Putamen (tissue), 1 donor: ENCODE measurements at places on chromosomes 1 and 21.

DNA sequence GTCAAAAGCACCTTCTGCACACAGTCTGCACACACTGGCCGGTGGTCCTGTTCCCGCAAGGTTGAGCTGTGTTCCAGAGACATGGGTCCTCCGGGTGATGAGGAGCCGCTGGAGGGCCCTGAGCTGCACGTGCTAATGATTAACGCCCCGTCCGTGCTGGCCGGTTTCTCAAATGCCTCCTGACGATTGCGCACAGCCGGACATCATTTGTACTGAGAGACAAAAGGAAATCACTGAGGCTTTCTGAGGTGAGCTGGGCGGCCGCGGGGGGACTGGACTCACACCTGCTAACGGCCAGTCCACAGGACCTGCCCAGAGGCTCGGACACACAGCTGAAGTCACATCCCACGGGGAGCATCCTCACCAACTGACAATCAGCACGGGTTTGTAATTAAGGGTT lies 29.2 kb downstream of the POFUT2 start:
- no peak for DNase-seq

DNA sequence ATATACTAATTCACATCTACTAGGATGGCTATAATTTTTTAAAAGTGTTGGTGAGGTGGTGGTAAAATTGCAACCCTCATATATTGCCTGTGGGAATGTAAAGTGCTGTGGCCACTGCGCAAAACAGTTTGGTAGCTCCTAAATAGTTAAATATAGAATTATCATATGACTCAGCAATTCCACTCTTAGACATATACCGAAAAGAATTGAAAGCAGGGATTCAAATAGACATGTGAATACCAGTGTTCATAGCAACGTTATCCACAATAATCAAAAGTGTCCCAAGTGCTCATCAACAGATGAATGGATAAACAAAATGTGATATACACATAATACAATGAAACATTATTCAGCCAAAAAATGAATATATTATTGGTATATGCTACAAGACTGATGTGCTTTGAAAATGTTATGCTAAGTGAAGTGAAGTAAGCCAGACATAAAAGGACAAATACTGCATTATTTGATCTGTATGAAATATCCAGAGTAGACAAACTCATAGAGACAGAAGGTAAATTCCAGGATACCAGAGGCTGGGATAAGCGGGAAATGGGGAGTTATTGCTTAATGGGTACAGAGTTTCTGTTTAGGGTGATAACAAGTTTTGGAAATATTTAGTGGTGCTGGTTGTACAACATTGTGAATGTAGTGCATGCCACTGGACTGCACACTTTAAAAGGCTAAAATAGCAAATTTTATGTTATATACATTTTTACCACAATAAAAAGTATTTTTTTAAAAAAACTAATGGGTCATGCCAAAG lies 342.5 kb downstream of the SEC16B start:
- no peak for DNase-seq

DNA sequence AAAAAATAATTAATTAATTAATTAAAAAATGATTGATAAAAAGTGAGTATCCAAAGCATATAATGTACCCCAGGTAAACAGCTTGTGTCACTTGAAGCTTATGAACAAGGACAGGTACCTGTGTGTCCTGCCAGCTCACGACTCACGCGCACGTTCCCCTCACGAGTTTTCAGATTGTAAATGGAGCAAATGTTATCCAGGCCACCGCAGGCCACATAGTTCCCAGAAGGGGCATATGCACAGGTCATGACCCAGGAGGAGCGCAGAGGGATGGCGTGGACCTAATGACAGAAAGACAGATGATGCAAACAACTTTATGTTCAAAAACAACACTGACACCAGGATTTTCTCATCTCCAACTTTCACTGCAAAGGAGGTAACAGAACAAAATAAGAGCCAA lies 26.0 kb upstream of the NADK start:
- DNase-seq, result no peak

GRCh38 chr1:183089025-183089639 lies 65.9 kb downstream of the LAMC1 start:
- no peak for DNase-seq

GRCh38 chr1:30036666-30037065 lies 686.7 kb downstream of the MATN1 start:
- DNase-seq, result no peak

DNA sequence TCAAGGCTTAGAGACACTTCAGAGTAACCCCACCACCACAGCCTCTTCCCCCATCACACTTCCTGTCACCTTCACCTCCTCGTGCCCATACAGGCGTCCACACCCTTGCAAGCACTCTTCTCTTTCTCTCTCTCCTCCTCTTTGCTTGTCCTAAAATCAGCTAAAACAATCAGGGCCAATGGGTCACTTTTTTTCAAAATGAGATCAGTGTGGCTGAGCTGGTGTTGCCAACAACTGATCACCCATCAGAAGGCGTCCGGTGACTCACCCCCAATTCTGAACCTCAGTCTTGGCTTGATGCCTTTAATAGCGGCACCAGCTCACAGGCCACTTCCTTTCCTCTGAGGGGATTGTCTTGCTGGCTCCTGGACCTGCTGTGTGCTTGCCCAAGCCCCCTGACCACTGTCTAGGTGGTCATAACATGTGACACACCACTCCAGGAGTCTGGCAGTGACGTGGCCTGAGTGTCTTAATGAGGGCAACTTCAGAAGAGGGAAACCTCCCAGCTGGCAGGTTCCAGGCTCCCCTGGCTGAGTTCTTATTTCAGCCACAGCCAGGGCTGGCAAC lies 1.6 kb downstream of the DRAXIN start:
- no peak for DNase-seq

- no peak for DNase-seq
Measured at GRCh38 chr1:232450615-232451014, 179.3 kb downstream of the SIPA1L2 start.

DNA sequence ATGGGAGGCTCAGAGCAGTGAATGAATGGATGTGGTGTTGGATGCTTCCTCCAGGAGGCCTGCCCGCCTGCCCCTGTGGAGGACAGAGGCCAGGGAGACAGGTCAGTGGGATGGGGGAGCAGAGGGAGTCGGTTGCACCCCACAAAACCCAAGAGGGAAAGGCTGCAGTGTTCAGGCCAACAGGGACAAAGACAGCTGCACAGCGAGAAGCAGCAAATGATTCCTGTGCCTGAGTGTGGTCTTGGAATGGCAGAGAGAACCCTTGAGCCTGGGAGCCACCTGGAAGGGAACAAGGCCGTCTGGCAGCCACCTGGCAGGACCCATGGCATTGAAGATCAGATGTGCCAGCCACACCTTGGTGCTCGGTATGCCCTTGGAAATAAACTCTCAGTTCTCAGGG lies 8.1 kb downstream of the TFF3 start:
- no peak for DNase-seq

DNA sequence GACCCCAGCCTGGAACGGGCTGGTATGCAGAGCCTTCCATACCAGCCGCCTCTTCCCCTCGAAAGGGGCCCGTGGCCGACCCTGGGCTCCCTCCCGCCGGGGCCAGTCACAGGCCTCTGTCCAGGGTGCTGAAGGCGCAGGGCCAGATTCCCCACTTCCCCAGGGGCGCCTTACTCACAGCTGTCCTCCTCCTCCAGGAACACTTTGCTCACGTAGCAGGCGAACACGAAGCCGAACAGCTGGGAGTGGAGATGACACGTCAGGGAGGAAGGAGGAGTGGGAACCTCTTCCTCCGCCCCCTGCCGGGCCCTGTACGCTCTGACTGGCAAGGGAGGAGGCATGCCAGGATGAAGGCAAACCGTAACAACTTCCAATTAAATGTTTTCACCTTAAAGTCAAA lies 57.3 kb downstream of the NKAIN1 start:
- peak; percentile 55 for DNase-seq

DNA sequence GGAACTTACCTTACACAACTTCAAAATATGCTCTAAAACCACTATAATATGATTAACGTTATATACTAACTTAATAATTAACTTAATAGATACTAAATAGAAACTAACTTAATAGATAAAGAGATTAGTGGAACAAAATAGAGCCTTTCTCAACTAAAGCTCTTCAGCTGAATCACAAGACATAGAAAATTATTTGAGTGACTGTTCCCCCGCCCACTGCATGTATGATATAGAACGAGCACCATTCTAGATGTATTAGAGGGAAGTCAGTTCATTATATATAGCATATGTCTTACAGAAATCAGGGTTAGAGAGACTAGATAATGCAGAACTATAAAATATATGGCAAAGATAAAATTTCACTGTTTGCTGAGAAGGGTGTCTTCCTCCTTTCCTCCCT lies 16.3 kb downstream of the LYPLAL1 start:
- DNase-seq, result no peak

DNA sequence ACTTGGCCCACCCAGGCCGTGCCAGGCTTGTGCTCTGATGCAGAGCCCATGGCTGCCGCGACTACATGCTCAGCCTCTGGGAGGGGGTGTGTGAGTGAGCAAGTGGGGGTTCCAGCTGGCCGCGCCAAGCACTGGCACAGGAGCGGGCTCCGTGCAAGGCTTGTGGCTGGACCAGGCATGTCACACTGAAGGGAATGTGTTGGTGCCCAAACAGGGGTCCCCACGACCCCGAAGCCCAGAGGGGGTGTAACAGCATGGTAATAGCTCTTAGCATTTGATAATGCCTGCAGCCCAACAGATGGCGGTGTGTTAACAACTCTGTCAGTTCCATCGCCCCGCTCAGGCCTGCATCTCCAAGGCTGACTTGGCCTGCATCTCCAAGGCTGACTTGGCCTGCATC lies 38.3 kb upstream of the CD46 start:
- no peak for DNase-seq

DNA sequence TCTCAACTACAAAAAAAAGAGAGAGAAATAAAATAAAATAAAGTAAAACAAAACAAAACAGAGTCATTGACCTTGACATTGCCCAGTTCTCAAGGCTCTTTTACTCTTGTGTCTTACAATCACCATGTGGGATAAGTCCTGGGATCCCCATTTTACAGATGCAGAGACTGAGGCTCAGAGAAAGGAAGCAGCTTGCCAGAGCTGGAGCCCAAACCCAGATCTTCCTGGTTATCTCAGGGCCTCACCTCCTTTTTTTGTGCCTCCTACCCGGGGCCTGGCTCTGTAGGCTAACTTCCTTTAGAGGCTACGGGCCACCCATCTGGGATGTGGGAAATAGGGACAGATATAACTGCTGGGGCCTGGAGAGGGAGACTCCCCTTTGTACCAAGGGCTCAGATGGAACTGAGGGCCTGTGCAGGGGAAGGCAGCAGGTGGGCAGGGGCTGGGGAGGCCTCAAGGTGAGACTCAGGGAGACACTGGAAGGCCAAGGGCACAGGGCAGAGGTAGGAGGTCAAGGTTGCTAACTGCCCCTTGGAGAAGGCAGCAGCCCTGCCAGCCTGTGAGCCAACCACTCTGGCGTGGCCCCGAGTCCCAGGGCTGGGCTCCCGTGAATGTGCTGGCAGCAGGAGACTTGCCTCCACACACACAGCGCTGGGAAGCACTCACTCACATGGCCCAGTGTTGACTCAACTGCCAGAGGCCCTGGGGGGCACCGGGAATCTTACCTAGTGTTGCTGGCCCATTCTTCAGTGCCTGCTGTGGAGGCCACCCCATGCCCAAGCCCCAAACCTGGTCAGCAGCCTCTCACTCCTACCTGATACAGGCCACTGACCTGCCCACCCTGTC lies 6.5 kb upstream of the ECE1 start:
- DNase-seq, result no peak

- no peak for DNase-seq
Measured at GRCh38 chr1:81738875-81739274, 61.9 kb upstream of the ADGRL2 start.

DNA sequence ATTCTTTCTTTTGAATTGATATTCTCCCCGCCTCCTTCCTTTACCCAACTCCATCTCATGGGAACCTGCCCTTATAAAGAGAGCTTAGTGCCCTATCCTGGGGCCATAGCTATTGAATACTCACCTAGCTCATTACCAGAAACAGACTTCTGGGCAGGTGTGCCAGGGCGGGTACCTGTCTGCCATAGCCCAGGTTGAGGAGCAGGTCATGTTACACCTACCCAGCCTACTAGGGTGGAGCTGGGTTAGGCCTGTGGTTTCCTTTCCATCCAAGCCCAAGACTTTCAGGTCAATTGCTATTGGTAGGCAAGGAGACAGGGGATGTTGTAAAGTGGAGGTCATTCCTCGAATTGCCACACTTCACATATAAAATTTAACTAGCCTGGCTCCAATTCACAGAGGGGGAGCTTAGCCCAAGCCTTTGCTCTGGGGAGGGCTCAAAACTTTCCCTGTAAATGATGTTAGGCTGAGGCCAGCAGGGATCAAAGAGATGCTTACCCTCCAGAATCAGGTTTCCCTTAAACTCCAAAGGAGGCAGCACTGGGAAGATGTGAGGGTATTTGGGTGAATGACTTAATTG lies 87.1 kb upstream of the IPO9 start:
- DNase-seq, result no peak

DNA sequence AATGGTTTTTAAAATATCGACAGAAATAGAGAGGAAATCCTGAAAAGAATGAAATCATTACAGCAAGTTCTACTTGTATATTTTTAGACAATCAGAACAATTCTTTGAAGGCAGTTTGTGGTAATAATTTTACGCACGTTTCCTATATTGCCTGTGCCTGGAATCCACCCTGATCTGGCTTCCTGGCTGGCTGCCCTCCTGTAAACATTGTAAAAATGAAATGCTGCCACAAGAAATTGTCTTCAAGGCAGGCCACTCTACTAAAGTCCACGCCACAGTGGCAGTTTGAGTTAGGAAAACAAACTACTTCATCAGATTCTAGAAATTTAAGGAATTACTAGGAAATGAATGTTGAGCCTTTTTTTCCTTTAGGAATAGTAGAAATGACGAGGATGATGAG lies 454.5 kb upstream of the NR5A2 start:
- DNase-seq, result no peak

GRCh38 chr1:26717017-26717491 lies 21.2 kb downstream of the ARID1A start:
- DNase-seq, result no peak

- no peak for DNase-seq
Measured at GRCh38 chr1:107889524-107889923, 75.5 kb downstream of the VAV3 start.

DNA sequence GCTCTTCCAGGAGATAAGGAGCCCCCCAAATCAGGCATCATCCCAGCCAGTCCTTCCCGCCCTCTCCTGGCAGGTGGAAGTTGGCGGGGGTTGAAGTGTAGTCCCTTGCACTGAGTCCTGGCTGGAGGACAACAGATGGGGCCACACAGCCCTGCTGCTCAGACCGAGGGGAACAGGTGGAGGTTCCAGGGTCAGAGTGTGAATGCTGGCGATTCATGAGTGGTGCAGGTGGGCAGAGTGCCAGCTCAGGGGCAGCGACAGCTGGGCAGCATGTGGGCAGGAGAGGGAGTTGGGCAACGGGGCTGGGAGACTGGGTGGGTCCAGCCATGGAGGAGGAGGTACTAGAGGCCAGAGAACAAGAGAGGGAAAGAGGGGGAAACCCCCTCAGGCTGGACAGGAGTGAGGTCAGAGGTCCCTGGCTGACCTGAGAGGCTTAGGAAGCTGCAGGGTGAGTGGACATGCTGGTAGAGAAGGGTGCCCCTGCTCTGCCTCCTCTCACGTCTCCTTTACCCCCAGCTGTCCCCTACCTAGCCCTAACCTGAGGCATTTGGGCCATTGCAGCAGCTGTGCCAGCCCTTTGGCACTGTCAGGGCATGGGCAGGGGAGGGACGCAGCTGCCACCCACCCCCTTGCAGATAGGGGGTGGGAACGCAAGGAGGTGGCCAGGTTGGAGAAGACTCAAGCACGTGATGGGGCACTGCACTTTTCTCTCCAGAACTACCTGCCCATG lies 11.3 kb upstream of the ADORA1 start:
- no peak for DNase-seq
